ENCODE measurements at places on chromosomes 11 and 22. TPM values are rescaled to one million over a fixed set of nuclear protein-coding genes. Genes with fewer than 3 reads are reported as not detected.

DNA sequence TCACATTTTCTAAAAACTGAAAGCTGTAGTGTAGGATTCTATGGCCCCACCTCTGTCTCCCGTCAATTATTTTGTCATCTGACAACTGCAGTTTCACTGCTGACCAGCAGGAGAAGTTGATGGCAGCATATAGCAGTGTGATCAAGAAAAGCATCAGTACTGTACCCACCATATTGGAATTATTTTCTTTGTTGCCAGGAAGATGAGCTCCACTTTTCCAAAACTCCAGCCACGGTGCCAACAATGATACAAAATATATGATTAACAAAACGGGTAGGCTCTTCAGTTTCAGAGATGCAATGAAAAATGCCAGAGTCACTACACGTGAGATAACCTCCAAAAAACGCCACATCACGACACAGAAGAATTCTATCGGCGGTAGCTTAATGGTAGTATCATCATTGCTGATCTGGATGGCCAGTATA lies 41.3 kb downstream of the XKR3 start:
- no peaks in the 10 kb centered on the region for H3K36me3 ChIP-seq
- H3K27ac ChIP-seq, result no peak overlapping the region
- no peak for DNase-seq
- no peak overlapping the region for H3K4me3 ChIP-seq

- H3K4me1 ChIP-seq, result no peaks in the 10 kb centered on the region
- H3K27me3 ChIP-seq, result peaks cover 2% of the 10 kb centered on the region
- H3K36me3 ChIP-seq, result no peaks in the 10 kb centered on the region
- H3K27ac ChIP-seq, result no peak overlapping the region
These were observed 39.3 kb upstream of the PANX1 start for GRCh38 chr11:94089341-94089740.

DNA sequence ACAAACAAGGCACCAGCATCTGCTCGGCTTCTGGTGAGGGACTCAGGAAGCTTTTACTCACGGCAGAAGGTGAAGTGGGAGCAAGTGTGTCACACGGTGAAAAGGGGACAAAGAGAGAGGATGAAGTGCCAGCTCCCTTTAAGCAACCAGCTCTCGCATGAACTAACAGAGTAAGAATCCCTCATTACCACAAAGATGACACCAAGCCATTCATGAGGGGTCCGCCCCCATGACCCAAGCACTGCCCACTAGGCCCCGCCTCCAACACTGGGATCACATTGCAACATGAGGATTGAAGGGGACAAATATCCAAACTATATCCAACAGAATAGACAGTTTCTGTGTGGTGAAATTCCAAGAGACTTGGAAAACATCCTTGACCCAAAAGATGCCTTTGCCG lies 198.2 kb upstream of the POU2AF2 start:
- no peak overlapping the region for H3K4me3 ChIP-seq
- H3K27ac ChIP-seq, result no peak overlapping the region
- H3K4me1 ChIP-seq, result no peaks in the 10 kb centered on the region
- H3K36me3 ChIP-seq, result no peaks in the 10 kb centered on the region

The B3GAT1 gene
- polyA plus RNA-seq, result 1.8 TPM

DNA sequence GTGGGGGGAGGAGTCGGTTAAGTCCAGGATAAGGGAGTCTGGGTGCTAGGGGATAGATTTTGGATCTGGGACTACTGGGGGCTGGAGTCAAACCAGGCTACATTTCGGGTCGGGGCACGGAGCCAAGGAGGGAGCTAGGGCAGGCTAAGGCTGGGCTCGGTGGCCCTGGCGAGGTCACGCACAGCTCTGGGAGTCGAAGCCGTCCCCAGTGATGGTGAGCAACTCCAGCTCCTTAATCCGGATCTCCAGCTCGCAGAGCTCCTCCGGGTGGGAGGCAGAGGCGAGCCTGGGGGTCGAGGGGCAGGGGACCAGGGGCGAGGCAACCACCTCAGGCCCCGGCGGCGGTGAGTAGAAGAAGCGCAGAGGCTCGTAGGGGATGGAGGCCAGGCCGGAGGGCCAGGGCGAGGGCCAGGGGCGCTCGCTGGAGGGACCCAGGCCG lies 544 bp downstream of the C11orf91 start:
- peak overlapping the region; percentile 81 for H3K4me3 ChIP-seq
- DNase-seq, result peak; percentile 9
- no peak overlapping the region for H3K27ac ChIP-seq
- no peaks in the 10 kb centered on the region for H3K36me3 ChIP-seq
- peaks cover 18% of the 10 kb centered on the region for H3K27me3 ChIP-seq

- no peaks in the 10 kb centered on the region for H3K4me1 ChIP-seq
- DNase-seq, result no peak
- no peaks in the 10 kb centered on the region for H3K27me3 ChIP-seq
These were observed 806.2 kb upstream of the RAG2 start for GRCh38 chr11:37404231-37404630.

The ACR gene
- not detected for polyA plus RNA-seq

DNA sequence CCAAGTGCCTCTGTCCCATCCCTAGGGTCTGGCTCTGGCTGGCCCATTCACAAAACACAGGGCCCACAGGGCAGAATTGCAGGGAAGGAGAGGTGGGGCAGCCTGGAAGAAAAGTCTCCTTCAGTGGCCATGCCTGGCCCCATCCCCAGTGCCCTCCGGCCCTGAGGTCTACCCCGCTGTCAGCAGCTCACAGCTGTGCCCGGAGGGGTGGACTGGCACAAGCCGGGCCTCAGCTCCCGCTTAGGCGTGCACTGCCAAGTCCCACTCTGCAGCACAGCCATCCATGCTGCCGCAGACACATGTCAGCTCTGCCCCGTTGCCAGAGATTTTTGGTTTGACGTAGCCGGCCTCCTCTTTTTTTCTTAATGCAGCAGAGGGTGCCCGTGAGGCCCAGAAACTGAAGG lies 3.9 kb upstream of the SCN2B start:
- no peak overlapping the region for H3K27ac ChIP-seq
- no peak for DNase-seq
- H3K4me1 ChIP-seq, result no peaks in the 10 kb centered on the region
- no peak overlapping the region for H3K4me3 ChIP-seq
- H3K36me3 ChIP-seq, result no peaks in the 10 kb centered on the region
- peaks cover 2% of the 10 kb centered on the region for H3K27me3 ChIP-seq

DNA sequence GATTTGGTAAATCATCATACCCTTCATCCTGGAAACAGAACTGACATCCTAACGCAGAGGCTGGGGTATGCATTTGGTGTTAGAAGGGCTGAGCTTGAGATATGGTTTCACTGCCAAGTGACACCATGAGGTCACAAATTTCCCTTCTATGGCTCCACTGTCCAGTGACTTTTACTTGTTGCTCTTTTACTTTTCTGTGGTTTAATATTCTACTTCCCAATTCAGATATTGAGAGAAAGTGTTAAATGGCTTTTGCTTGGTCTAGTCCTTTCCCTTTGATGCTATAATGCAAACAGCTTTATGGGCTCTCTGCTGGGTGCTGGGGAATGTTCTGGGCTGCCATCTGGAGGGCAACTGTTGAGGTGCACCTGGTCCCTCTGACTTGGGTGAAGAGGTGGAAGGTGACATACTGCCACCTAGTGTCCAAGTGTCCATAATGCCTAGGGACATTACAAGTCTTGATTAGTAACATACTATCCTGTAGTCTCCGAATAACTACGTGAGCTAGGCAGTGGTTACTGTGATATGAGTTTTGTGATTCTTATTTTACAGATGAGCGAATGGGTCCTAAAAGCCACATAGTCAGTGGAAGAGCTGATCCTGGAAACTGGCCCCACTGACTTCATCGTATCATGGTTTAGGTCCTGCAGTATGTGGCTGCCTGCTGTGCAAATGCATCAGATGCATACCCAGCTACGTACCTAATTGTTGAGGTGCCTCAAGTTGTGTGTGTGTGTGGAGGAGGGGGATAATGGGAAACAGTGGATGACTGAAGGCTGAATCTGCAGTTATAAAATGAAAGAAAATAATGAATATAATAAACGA lies 149.1 kb upstream of the RAG2 start:
- H3K27ac ChIP-seq, result no peak overlapping the region
- H3K4me3 ChIP-seq, result no peak overlapping the region
- no peaks in the 10 kb centered on the region for H3K36me3 ChIP-seq

GRCh38 chr11:103737747-103738146 lies 298.7 kb upstream of the DDI1 start:
- no peaks in the 10 kb centered on the region for H3K36me3 ChIP-seq
- H3K27ac ChIP-seq, result peak overlapping the region; percentile 45
- H3K4me3 ChIP-seq, result no peak overlapping the region

DNA sequence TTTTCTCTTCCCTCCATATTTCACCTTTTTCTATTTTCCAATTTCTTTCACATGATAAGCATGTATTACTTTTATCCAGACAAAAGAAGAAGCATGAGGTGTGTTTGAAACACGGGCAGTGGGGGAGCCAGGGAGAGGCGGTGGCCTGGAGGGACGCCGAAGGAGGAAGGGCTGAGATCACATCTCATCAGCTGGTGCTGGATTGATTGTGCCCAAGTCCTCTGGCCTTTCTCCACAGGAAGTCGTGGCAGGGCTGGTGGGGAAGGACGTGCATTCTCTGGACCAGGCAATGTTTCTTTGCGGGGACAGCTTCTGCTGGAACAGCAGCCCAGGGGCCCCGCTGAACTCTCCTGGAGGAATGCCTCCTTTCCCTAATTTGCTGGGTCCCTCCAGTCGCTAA lies 82.9 kb downstream of the MIAT start:
- H3K4me3 ChIP-seq, result no peak overlapping the region
- no peaks in the 10 kb centered on the region for H3K4me1 ChIP-seq

GRCh38 chr11:59680287-59681154 lies 11.7 kb upstream of the PATL1 start:
- peak; percentile 35 for DNase-seq
- no peaks in the 10 kb centered on the region for H3K36me3 ChIP-seq
- H3K4me1 ChIP-seq, result no peaks in the 10 kb centered on the region
- peaks cover 8% of the 10 kb centered on the region for H3K27me3 ChIP-seq

- H3K27ac ChIP-seq, result no peak overlapping the region
- H3K4me1 ChIP-seq, result no peaks in the 10 kb centered on the region
- DNase-seq, result no peak
- no peak overlapping the region for H3K4me3 ChIP-seq
- peaks cover 2% of the 10 kb centered on the region for H3K27me3 ChIP-seq
These were observed 322.8 kb upstream of the SYN3 start for GRCh38 chr22:33380789-33381530.

- peaks cover 15% of the 10 kb centered on the region for H3K4me1 ChIP-seq
- peak overlapping the region; percentile 89 for H3K4me3 ChIP-seq
- DNase-seq, result no peak
- peak overlapping the region; percentile 67 for H3K27ac ChIP-seq
- peaks cover 6% of the 10 kb centered on the region for H3K27me3 ChIP-seq
These were observed 10.6 kb upstream of the AIFM3 start for GRCh38 chr22:20956258-20957101.

GRCh38 chr11:121467965-121468364 lies 15.2 kb upstream of the SORL1-AS1 start:
- H3K36me3 ChIP-seq, result peaks cover 37% of the 10 kb centered on the region
- DNase-seq, result peak; percentile 70

The SMIM38 gene
- polyA plus RNA-seq, result not detected

DNA sequence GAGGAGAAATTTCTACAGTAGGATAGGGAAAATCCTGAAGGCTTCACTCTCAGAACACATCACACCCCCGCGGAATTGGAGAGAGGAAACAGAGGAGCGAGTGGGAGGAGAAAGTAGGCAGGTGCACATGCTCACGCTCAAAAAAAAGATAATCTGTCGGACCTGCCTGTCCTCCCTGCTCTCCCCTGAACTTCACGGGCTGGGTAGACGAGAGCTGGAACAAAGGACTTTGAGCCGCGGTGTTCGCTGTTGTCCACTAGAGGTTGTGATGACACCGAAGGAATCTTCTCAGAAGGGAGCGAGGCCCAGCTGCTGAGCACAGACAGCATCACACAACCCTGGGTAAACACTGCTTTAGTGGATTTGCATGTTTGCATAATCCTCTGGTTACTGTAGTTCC lies 5.0 kb downstream of the SEZ6L start:
- no peaks in the 10 kb centered on the region for H3K4me1 ChIP-seq
- H3K4me3 ChIP-seq, result no peak overlapping the region
- peaks cover 15% of the 10 kb centered on the region for H3K27me3 ChIP-seq
- no peaks in the 10 kb centered on the region for H3K36me3 ChIP-seq
- H3K27ac ChIP-seq, result no peak overlapping the region

DNA sequence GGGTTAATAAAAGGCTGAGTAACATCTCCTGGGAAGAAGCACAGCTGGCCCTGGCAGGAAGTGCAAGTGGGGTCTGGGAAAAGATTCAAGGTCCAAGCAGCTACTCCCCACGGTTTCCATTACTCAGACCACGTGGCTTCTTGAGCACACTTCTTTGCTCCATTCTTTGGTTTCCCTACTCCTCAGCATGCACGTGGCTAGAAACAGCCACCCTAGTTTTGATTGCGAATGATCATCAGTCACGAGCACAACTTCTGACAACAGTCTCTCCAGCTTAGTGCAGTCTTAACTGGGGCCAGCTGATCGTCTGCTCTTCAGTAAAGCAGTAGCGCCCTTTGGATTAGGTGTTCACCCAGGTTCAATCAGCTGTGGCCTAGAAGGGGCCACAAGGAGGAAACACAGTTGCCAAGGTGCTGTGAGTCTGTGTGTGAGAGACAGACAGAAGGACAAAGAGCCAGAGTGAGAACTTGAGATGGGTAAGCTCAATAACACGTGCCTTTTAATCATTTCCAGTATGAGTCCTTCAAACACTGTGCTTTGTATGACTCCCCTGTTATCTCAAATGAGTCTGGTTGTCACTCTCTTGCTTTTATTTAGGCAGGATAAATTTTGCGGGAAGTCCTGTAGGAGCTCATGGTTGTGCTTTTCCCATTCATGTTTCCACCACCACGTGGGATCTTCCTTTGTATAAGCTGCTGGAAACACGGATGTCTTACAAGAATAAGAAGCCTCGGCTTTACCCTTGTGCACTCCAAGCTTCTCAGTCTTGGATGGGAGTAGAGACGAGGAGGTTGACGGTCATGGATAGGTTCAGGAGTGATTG lies 901 bp upstream of the PARVA start:
- no peak overlapping the region for H3K27ac ChIP-seq
- no peak overlapping the region for H3K4me3 ChIP-seq
- H3K36me3 ChIP-seq, result peaks cover 3% of the 10 kb centered on the region
- H3K4me1 ChIP-seq, result peaks cover 4% of the 10 kb centered on the region

DNA sequence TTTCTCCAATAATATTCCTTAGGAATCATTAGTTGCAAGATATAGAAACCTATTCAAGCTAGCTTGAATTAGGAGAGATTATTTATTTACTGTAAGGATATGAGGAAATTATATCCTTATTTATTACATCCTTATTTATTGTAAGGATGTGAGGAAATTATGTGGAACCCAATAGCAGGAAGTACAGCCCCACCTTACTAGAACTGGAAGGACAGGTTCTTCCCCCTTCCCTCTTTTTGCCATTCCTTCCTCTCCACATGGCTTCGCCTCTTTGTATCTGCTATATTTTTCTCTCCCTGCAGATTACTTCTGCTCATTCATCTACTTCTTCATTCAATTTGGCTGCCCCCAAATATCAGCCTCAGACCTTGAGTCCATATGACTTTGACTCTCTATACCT lies 49.5 kb upstream of the B3GNT6 start:
- H3K27ac ChIP-seq, result no peak overlapping the region
- H3K36me3 ChIP-seq, result peaks cover 23% of the 10 kb centered on the region
- no peaks in the 10 kb centered on the region for H3K27me3 ChIP-seq
- H3K4me1 ChIP-seq, result no peaks in the 10 kb centered on the region
- H3K4me3 ChIP-seq, result no peak overlapping the region

GRCh38 chr11:129143335-129143734 lies 48.8 kb downstream of the ARHGAP32 start:
- no peak overlapping the region for H3K4me3 ChIP-seq
- no peak overlapping the region for H3K27ac ChIP-seq
- DNase-seq, result no peak

GRCh38 chr11:305844-306211 lies 1.8 kb upstream of the IFITM2 start:
- peak overlapping the region; percentile 1 for H3K4me3 ChIP-seq
- H3K4me1 ChIP-seq, result peaks cover 48% of the 10 kb centered on the region
- no peaks in the 10 kb centered on the region for H3K36me3 ChIP-seq
- H3K27ac ChIP-seq, result peak overlapping the region; percentile 97

The GAS2L1 gene
- not detected for polyA plus RNA-seq

- no peak for DNase-seq
- no peaks in the 10 kb centered on the region for H3K4me1 ChIP-seq
- no peak overlapping the region for H3K4me3 ChIP-seq
- H3K36me3 ChIP-seq, result no peaks in the 10 kb centered on the region
These were observed 72.8 kb downstream of the TP53I11 start for GRCh38 chr11:44877571-44878497.
